IPS-NIHi11 (cell line): ENCODE measurements at places on chromosomes 7 and 10.

DNA sequence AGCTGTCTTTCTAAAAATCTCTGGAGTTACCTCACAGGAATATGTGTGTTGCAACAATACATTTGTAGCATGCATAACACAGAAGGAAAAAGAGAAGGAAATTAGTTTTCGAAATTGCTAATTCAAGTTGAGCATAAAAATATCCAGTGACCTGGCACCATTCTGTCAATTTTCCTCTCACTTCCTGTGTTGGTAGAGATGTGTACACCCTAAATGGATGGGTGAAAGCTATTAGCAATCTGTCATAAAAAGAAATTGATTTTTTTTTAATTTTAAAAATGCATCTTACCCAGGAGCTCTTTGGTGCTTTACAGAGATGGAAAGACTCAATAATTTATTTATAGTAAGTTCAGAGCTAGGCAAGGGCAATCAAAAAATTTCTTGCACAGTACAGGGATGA lies 333.3 kb upstream of the TMEM229A start:
- no peak for DNase-seq

- no peak for DNase-seq
Observed at GRCh38 chr10:132138596-132138995, 48.2 kb upstream of the DPYSL4 start.

- DNase-seq = no peak
Observed at GRCh38 chr10:102394801-102395399, 605 bp upstream of the NFKB2 start.

GRCh38 chr10:89332123-89332633 lies 4.4 kb downstream of the IFIT3 start:
- DNase-seq = no peak

DNA sequence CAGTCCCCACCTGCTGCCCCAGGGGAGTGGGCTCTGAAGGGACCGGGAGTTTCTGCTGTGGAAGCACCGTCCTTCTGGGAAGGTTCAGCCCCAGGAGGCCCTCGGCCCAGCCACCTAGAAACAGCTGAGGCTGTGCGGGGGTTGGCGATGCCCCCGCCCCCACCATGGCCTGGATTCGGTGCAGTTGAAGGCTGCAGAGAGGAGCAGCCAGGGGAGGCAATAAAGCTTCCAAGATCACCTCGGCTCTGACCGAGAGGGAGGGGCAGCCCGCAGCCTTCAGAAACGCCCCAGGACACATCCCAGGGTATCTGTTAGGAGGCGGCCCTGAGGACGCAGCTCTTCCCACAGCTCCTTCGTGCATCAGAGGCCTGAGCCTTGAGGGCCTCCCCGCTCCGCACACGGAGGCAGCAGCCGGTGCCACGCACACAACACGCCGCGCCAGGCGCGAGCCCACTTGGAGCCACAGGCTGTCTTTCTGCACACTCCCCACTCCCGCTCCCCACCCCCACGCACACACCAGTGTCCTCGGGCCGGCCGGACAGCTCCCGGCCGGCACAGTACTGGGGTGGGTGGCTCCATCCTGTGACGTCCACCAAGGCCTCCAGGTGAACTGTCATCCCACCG lies 1.6 kb downstream of the KNDC1 start:
- no peak for DNase-seq

- DNase-seq = no peak
Observed at GRCh38 chr7:107715531-107715930, 28.4 kb upstream of the CBLL1 start.

DNA sequence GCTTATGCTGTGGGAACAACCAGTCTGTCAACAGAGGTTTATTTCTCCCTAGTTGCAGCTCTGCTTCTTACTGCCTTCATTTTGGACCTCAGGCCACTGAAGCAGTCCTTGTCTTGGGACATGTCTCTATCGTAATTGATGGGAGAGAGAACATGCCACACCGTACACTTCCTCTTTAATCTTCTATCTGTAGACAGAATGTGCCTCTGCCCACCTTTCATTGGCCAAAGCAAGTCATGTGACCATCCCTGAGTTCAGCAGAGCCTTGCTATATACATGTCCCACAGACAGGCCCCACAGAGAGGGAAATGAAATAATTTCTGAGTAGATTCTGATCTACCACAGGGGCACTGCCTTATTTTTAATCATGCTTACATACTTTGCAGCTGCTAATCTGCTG lies 98.0 kb downstream of the KCND2 start:
- DNase-seq = no peak

DNA sequence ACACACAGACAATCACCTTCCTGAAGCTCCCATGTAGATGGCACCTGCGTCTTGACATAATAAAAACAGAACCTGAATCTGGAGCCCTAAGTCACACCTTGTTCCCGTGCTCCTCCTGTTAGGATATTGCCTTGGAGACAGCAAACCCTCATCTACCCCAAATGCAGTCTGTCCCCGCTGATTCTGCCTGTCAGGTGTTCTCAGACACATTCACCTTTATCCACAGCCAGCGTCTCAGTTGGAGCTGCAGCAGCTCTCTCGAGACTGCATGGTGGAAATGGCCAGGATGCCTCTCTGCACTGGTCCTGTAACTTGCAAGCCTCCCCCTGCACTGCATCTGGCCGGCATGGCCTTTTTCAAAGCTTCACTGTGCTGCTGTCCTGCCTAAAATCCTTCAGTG lies 218.0 kb upstream of the ZNF32 start:
- DNase-seq = no peak

- DNase-seq = no peak
Observed at GRCh38 chr10:124101351-124101750, 8.0 kb upstream of the CHST15 start.

DNA sequence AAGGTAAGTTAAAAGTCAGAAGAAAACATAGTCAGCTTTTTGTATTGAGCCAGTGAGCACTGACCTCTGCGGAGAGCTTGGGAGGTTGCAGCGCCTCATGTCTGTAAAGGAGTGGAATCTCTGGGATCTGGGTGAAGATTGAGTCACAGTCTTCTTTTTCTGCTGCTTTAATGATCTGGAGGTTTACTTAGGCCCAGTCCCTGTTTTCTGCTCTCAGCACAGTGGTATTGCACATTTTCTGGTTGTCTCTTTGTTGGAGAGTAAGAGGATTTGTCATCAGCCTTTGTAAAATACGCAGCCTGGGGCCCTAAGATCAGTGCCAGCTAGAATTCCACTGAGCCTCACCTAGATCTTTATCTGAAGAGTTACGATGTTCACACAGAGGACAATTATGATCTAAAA lies 58.3 kb upstream of the GJD4 start:
- DNase-seq = no peak

DNA sequence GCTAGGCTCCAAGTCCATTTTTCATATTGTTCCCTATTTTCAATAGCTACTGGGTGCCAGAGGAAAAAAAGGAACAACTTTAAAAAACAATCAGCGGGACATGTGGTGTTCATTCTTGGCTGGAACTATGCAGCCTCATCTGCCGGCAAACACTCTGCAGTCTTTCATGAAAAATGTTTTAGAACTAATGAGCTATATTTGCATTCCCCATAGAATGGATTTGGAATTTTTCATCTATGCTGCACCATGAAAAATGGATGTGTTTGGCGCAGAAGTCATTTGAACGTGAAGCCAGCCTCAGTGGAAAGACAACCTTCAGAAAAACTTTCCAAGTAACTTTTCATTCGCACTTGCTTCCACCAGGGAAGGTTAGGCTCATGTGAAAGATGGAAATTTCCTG lies 270.5 kb downstream of the SKAP2 start:
- DNase-seq = no peak

- DNase-seq = no peak
Observed at GRCh38 chr10:69861251-69862240, 59.8 kb downstream of the COL13A1 start.

DNA sequence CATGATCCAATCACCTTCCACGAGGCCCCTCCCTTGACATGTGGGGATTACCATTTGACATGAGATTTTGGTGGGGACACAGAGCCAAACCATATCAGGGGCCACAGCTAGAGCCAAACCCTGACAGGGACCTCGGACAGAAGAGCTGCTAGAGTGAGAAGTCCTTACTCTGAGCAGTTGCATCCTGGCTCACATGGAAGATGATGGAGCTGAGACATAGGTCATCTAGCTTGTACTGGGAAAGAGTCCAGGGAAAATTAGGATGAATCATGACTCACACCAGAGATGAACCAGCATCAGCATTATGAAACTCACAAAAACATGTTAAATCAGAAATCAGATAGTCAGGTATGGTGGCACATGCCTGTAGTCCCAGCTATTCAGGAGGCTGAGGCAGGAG lies 12.8 kb upstream of the FMC1 start:
- no peak for DNase-seq

- DNase-seq = no peak
Observed at GRCh38 chr10:22958338-22958737, 30.5 kb downstream of the ARMC3 start.

DNA sequence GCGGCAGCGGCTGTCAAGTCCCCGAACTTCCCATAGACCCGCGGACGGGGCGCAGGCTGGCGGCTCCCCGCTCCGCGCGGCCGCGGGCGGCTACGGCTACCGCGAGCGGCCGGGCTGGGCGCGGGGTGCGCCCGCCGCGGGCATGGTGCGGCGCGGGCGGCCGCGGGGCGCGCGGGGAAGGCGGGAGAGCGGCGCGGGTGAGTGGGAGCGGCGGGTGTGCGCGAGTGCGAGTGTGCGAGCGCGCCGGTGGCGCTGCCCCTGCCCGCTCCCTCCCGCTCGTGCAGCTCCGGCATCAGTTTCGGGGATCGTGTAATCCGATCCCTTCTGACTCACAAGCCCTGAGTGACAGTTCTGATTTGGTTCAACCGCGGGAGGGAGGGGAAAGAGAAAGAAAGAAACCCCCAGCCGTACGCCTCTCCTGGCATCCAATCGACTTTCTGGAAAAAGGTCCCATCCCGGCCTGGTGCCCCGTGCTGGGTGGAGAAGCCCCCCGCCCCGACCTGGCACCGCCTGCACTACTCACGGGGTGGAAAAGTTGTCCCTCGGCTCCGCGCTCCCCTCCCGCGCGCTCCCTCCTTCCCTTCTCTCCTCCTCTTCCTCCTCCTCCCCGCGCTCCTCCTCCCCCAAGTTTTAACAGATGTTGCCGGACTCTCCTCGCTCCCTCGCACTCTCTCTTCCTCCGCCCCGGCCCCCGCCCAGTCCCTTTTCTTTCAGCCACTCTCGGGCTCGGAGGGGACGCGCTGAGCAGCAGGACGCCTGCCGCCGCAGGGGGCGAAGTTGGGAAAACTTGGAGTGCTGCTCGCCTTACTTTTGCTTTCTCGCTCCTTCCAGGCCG lies at the start of gene GLI3:
GLI3 (minus strand) TSS at position 234 of the 835 bp plus-strand sequence. CDS start 13,956 bp downstream, outside the sequence.
- peak; percentile 84 for DNase-seq

- no peak for DNase-seq
Observed at GRCh38 chr7:90322837-90323236, 1.7 kb upstream of the FAM237B start.

GRCh38 chr7:41054960-41055661 lies 647.8 kb downstream of the INHBA start:
- no peak for DNase-seq

DNA sequence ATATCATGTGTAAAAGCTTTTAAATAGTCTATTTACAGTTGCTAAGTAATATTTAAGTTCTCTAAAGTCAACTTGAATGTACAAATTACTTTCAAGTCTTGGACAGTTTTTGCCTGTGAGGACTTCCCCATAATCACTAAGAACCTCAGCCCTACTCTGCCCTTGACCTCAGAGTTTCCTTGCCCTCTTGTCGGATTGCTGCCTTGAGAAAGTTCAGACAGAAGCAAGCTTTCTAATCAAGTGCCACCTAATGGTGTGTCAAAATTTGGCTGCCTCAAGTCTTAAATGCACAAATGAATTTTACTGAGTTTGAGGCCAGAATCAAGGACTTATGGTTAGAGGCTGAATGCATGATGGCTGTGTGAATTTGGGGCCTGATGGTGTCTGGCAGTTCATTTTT lies 88.3 kb upstream of the KAT6B start:
- DNase-seq = no peak

DNA sequence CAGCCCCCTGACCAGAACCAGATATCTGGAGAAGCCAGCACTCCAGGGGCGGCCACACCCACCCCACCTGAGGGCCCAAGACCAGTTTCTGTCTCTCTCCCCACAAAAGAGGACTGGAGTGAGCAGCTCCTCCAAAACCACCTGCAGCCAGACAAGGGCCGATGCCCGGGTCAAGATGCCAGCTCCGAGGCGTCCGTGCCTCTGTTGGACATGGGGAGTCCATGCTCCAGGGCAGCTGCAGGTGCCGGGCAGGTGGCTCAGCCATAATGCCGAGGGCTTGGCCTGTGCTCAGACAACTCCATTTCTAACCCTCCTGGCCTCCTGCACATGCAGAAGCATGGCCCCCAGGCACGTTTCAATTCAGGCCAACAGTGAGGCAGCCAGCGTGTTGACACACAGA lies 234.6 kb downstream of the MAD1L1 start:
- no peak for DNase-seq

DNA sequence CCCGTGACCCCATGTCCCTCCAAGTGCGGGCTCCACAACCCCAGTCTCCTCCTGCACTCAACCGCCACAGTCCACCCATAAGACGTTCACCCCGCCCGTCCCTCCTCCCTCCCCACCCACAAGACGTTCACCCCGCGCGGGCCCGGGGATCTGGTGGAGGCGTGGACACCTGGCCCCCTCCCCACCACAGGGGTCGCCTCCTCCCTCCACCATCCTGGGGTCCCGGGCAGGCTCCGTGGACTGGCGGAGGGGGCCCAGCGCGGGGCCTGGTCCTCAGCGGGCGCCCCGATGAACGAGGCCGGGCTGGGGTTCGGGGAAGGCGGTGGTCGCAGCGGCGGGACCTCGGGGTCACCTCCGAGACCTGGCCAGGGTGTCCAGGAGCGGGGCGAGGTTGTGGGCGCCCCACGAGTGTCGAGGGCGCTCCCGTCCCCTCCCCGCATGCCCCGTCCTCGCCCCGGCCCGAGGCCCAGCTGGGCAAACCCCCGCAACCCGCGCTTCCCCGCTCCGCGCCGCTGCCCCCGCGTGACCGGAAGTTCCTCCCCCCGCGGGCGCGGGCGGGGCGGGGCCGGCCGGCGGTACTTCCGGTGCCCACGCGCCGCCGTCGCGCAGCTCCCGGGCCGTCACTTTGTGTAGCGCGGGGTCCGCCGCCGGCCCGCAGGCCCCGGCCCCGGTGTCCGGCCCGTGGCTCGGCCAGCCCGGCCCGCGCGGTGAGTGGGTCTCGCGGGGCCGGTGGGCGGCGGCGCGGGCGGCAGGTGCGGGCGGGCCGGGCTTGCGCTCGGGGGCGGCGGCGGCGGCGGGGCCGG lies at the start of gene ZNF316:
ZNF316 (plus strand) TSS at position 578 of the 803 bp plus-strand sequence. CDS start 5,092 bp downstream, outside the sequence.
- peak; percentile 79 for DNase-seq

DNA sequence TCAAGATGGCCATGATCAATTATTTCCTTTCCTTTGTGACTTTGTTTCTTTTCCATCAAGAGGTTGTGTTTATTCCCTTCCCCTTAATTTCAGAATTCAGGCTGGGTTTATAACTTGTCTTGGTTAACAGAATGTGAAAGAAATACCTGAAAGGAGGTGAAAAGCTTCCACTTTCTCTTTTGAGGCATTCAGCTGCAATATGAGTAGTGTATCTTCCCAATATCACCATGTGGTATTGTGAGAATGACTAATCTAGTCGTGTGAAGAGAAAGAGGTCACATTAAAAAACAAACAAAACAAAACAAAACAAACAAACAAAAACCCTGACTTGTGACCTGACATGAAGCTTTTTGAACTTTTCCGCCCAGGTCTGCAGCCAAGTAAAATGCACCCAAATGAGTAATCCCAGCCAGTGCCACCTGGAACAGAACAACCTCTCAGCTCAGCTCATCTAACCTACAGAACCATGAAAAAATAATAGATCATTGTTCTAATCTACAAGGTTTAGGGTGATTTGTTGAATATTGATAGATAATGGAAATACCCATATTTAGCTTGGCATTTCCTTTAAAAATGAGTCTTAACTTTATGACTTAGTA lies 70.8 kb upstream of the TEX47 start:
- DNase-seq = no peak

- no peak for DNase-seq
Observed at GRCh38 chr10:3226960-3227744, 54.6 kb upstream of the PITRM1 start.
